ENCODE measurements at places on chromosomes 12 and 14. TPM values are rescaled to one million over a fixed set of nuclear protein-coding genes. Genes with fewer than 3 reads are reported as not detected.

GRCh38 chr12:25130741-25131188 lies 64.2 kb downstream of the DNAI7 start:
- no peak for DNase-seq

GRCh38 chr12:95169368-95169767 lies 47.9 kb downstream of the FGD6 start:
- DNase-seq = peak; percentile 91

GRCh38 chr12:96570579-96570978 lies 81.2 kb downstream of the CFAP54 start:
- DNase-seq = no peak

DNA sequence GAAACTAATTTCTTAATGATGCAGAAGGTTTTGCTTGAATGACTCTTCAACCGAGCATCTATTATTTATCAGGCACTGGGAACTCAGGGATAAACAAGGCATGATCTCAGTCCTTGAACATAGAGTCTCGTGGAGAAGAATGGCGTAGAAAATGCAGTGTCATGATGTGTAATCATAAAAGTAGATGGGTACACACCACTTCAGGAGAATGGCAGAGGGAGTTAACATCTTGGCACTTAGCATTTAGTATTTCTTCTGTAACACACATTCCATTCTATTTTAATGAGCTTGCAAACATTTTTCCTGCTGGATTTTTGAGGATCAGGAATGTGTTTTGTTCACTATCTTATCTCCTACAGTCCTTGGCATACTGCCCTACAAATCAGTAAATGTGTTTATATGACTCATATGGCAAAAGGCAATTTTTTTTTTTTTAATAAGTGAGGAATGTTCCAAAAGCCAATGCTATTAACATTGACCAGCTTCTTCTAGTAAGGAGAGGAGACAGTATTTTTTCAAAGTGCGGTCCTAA lies 3.8 kb downstream of the TXNRD1 start:
- DNase-seq = peak; percentile 87

The CLEC7A gene
- under 0.01 TPM for total RNA-seq

Measured in osteoblast (primary cell).